HCT116 (cell line): ENCODE measurements at places on chromosomes 3 and 15.

DNA sequence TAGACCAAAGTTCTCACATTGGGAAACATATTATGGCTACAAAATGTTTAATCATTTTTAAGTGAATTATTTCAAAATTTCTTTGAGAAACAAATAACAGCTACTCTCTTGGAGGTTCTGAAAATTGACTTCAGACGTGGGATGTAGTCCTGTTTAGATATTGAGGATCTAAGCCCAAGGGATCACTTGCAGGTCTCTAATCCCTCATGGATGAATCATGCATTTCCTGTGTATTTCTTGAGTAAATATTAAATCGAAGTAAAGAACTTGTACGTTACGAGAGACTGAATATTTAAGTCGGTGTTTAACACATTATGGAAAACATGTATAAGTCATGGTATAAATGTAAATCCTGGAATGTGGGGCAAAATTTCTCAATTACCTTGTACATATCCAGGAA, 119.8 kb downstream of the EPHA3 start:
- H3K27me3 ChIP-seq: no peaks in the 10 kb centered on the region
- H3K36me3 ChIP-seq: no peaks in the 10 kb centered on the region
- DNase-seq: no peak

GRCh38 chr3:86954747-86955146, 36.2 kb downstream of the VGLL3 start:
- H3K4me3 ChIP-seq: no peak overlapping the region
- no peaks in the 10 kb centered on the region for H3K27me3 ChIP-seq
- no peak for DNase-seq
- no peaks in the 10 kb centered on the region for H3K4me1 ChIP-seq
- H3K36me3 ChIP-seq: no peaks in the 10 kb centered on the region

- DNase-seq: no peak
- H3K4me1 ChIP-seq: no peaks in the 10 kb centered on the region
- H3K27ac ChIP-seq: no peak overlapping the region
- no peaks in the 10 kb centered on the region for H3K36me3 ChIP-seq
Measured at GRCh38 chr3:186525369-186526255, 18.6 kb downstream of the CRYGS start.

GRCh38 chr3:159258934-159259333, 457.1 kb downstream of the MFSD1 start:
- no peaks in the 10 kb centered on the region for H3K36me3 ChIP-seq
- 0 out of 2 replicates have a peak, but pooled peaks cover 6% of the 10 kb centered on the region for H3K27me3 ChIP-seq
- DNase-seq: no peak
- no peaks in the 10 kb centered on the region for H3K4me1 ChIP-seq

DNA sequence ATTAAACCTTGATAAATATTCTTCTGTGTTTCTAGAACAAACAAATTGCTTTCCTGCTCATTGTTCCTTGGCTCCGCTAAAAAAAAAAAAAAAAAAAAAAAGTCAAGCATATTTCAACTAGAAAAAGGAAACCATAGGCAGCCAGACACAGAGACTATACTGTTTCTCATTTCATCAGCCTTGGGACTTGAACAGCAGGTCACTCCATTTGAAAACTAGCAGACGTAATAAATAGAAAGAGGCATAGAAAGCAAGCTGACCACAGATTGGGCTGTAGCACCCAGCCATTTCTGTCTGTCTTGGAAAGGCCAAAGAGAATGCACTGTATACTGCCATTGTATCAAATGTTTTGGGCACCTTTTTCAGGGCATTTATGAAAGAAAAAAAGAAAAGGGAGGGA, 697.1 kb downstream of the NLGN1 start:
- H3K4me1 ChIP-seq: no peaks in the 10 kb centered on the region
- H3K27me3 ChIP-seq: no peaks in the 10 kb centered on the region
- no peak for DNase-seq
- H3K36me3 ChIP-seq: no peaks in the 10 kb centered on the region
- H3K27ac ChIP-seq: no peak overlapping the region

- H3K36me3 ChIP-seq: no peaks in the 10 kb centered on the region
- H3K4me1 ChIP-seq: no peaks in the 10 kb centered on the region
- H3K27ac ChIP-seq: no peak overlapping the region
- DNase-seq: no peak
- peaks cover 10% of the 10 kb centered on the region; the same call in 1 of the 2 replicates for H3K27me3 ChIP-seq
Measured at GRCh38 chr3:37814547-37814946, 47.1 kb upstream of the CTDSPL start.

- DNase-seq: no peak
- no peak overlapping the region for H3K4me3 ChIP-seq
- no peak overlapping the region for H3K27ac ChIP-seq
Measured at GRCh38 chr3:24339266-24339825, 155.3 kb downstream of the THRB start.

DNA sequence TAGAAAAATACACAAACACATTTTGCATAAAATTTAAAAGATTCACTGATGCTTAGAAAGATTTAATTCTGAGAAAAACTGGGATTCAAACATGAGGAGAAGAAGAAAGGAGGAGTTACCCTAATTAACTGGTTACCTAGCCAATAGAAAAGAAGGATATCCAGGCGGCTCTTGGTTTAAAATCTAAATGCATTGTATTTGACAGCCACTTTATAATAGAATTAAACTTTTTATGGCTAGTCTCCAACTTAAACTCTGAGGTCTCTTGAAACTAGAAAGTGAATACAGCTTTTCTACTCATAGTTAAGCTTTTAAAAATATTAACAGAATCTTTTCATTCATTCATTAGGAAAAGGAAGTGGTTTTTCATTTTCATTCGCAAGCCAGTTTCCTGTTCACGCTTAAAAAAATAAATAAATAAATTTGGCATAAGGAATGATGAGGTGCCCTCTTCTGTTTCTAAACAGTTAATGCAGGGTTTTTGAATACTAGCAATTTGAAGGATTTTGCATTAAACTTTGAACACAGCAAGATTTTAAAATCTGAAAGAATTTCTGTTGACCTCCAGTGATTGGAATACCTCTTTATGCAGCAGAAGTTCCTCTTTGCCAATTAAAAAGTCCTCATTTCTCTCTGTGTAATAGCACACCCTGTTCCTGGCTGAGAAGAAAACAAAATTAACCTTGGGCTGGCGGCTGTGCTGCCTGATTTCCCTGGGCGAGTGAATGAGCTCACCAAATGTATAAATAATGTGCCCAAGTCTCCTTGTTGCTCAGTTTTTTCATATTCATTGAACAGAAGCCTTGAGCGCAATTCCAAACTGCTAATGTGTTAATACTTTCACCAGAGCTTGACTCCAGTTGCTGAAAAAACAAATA, 105.1 kb downstream of the ZMAT3 start:
- H3K4me1 ChIP-seq: peaks cover 5% of the 10 kb centered on the region
- DNase-seq: peak; percentile 29
- no peak overlapping the region for H3K27ac ChIP-seq
- no peak overlapping the region for H3K4me3 ChIP-seq
- no peaks in the 10 kb centered on the region for H3K36me3 ChIP-seq
